CD8-positive, alpha-beta memory T cell (primary cell): ENCODE measurements at places on chromosomes 6 and 20.

DNA sequence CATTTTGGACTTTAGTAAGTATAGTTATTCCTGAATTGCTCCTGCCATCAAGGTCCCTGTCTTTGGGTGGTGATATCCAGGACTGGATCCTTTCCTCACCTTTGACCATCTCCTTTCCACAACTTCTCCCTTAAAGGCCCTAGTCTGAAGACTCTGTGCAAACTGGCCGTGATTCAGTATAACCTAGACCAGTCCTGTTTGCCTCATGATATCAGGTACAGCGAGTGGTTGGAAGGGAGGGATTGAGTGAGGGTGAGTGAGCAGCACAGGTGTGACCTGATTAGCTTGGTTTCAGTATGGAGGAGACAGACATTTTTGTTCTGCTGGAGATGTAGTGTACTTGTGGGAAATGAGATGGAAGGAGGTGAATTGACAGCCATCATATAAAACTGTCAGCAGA, 2.3 kb upstream of the RRP36 start:
- no peak for DNase-seq

DNA sequence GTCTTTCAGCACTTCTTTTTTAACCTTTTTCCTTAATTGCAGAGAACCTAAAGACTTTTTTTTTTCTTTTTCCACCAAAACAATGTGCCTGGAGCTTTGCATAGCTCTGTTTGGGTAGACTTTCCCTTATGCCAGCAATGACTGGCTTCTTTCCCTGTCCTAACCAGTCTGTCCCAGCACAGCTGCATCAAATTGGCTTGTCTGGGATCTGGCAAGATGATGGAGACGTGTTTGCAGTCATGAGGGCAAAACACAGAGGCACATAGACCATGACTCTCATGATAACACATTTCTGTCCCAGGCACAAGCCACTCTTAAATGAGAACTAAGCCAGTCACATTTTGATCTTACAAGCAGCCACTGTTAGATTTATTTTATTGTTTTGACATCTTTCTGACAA, 16.5 kb downstream of the HEY2 start:
- no peak for DNase-seq

GRCh38 chr20:37245216-37246150, 16.1 kb downstream of the GHRH start:
- DNase-seq: no peak

DNA sequence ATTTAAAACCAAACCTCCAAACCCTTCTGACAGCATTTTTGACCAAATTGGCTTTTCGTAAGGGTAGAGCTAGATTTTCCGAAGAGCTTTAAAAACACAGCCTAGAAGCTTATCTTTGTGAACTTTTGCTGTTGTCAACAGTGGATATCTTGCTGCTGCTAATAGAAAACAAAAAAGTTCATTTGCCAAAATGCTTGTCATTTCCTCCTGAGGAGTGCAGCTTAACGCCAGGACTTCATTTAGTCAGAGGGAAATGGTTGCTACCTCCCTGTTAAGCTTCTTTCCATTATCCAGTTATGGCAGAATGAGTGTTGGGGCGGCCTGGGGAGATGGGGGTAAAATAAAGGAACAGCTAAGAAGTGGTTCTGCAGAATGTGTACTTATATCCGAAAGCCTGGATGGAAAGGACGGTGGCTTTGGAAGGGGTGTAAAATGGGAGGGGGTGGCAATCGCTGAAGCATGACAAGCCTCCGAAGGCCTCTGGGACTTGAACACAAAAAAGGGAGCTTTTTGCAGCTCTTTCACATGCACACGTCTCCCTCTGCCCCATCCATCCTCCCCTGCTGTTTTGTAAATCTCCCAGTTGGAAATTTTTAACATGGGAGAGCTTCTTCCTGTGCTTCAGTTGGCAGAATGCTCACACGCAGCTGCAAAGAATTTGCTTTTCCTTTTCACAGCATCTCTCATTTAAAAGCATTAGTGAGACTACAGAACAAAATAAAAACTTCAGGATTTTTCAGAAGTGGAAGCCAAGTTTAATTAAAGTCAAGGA, 22.5 kb downstream of the JARID2 start:
- DNase-seq: no peak

GRCh38 chr6:111549746-111550145, 55.9 kb downstream of the TRAF3IP2 start:
- DNase-seq: no peak

DNA sequence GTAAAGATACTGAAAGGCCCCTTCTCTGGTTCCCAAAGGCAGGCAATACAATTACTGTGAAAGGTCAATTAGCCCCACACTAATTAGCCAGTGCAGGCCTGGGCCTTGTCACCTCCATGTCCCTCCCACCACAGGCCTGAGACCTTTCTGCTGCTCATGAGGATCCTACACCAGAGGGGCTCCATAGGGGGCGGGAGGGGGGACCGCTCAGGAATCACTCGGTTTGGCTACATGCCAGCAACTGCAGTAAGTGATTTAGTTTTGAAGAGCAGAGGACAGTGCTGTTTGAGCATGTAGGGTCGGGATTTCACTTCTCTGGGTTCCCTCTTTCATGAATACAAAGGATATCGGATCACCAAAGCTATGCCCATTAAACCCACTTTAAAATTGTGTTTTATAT, 455.6 kb downstream of the PRKN start:
- no peak for DNase-seq

- DNase-seq: no peak
Measured at GRCh38 chr6:89589297-89590025, 49.1 kb downstream of the LYRM2 start.

GRCh38 chr6:52933778-52934177, 24.3 kb upstream of the GSTA3 start:
- no peak for DNase-seq

GRCh38 chr20:8438748-8439147, 306.7 kb downstream of the PLCB1 start:
- no peak for DNase-seq

DNA sequence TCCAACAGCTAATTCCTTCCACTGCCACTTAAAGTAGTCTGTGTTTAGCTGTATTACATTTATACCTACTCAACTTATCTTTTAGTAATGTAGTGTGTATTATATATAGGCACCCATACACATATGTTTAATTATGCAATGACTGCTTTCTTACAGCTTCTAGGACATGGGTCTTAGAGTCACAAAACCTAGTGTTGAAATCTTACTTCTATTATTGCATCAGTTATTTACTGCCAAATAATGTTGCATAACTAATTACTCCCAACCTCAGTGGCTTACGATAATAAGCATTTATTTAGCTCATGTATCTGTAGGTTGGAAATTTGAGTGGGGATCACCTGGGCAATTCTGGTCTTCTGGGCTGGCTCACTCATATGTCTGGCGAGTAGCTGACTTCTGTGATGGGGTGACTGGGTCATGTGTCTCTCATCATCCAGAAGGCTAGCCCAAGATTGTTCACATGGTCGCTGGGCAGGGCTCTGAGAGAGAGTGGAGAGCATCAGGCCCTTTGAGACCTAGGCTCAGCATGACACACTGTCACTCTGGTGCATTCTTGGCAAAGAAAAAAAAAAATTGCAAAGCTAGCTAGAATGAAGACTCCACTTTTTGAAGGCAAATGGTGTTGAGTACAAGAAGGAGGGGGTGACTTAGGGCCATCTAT, 187.0 kb downstream of the PLCB1 start:
- DNase-seq: no peak

DNA sequence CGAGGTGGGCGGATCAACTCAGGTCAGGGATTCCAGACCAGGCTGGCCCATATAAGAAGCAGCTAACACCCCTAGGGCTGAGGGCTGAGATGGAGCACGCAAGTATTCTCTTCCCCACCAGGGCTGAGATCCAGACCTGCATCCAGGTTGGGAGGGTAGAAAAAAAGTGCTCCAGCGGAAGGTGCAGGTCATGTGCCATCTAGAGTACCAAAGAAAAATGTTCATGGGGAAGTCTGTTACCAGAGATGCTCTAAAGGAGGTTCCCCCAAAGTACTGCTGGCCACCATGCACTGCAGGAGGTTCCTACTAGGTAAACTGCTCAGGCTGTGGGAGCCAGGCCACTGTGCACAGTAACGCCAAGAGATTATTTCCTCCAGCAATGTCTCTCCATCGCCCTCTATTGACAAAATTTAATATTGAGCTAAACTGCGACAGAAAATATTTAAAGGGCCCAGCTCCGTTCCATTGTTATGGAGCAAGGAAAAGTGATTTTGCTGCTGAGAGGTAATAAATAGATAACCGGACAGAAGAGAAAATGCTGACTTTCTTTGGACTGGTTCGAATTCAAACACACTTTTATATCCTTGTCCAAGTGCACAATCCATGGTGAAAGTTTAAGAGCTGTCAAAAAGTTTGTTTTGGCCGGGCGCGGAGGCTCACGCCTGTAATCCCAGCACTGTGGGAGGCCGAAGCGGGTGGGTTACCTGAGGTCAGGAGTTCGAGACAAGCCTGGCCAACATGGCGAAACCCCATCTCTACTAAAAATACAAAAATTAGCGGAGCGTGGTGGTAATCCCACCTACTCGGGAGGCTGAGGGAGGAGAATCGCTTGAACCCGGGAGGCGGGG, 159.9 kb downstream of the OR2B2 start:
- DNase-seq: peak; percentile 24

DNA sequence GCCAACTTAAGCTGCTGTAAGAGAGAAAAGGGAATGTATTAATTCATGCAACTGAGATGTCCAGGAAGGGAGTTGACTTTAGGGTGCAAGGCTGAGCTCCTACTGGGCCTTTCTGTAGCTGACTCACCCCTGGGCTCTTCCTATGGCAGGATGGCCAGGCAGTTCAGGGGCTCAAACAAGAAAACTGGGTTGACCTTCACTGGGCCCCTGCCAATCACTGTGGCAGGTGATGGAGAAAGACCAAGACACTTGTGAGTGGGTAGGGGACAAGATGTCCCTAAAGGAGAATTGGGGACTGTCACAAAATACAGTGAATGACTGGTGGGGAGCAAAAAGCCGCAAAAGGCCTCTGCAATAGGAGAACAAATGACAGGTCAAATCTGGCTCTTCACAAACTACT, 21.5 kb upstream of the RALGAPA2 start:
- no peak for DNase-seq

DNA sequence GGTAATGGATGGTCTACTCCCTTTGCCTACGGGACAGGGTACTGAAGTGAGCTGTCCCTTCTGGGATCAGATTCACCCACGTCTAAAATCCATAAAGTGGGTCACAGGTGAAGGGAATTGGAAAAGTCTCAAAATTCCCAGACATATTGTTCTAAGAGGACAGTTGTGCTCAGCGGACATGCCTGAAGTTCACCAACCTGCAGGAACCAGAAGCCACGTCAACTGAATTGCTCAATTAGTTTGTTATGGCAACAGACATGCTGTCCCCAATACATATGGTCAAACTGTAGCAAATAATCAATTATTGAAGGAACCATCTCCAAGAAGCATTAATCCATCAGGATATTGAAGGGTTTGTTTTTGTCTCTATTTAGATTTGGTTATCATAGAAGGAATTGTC, 190.2 kb downstream of the FRK start:
- no peak for DNase-seq

DNA sequence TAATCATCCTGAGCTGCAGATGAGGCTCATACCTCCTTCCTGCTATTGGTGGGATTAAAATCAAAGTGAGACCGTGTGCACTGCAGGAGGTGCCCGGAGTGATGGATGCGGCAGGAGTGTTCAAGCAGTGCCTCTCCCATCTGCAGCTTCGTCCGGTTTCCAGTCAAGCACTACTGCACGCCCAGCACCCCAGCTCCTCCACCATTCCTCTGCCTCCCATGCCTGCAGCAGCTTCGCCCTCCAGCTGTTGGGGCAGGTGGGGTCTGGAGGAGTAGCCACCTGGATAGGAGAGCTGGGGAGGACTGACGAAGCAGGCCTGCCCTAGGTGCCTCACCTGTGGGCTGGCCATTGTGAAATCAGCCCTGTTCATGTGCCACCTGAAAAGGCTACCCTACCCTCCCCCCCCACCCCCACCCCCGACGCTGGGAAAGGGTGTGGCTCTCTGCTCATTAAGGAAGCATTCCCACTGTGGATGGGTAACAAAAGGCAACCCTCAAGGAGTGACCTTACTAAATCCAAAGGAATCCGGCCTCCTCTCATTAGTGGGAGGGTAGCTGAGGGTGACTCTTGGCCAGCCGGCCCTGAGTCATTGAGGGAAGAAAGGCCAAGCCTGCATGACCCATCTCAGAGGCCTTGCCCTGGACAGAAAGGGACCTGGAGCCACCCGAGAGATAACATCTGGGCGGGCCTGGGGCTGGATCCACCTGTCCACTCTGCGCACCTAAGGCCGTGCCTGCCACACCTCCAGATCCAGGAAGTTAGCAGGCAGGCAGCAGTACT, 115.9 kb upstream of the ARMC2 start:
- no peak for DNase-seq

- DNase-seq: no peak
Measured at GRCh38 chr6:164106345-164106769, 691.8 kb downstream of the QKI start.

DNA sequence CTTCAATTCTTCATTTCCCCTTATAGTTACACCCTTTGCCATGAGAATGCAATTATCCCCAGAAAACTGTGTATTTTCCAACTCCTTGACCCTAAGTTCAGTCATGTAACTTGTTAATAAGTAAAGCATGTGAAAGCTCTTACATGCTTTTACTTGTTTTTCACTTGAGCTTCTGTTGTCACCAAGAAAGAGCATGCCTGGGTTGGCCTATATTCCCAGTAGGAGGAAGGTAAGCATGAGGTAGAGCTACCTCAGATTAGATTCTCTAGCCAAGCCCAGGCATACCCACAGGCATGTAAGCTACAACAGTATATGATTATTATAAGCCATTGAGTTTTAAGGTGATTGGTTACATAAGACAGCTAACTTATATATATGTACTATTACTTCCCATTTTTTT, 101.7 kb upstream of the SMLR1 start:
- no peak for DNase-seq

GRCh38 chr6:135797361-135797760, 54.1 kb upstream of the PDE7B start:
- DNase-seq: no peak

- DNase-seq: no peak
Measured at GRCh38 chr6:2658788-2659187, 91.9 kb downstream of the MYLK4 start.

DNA sequence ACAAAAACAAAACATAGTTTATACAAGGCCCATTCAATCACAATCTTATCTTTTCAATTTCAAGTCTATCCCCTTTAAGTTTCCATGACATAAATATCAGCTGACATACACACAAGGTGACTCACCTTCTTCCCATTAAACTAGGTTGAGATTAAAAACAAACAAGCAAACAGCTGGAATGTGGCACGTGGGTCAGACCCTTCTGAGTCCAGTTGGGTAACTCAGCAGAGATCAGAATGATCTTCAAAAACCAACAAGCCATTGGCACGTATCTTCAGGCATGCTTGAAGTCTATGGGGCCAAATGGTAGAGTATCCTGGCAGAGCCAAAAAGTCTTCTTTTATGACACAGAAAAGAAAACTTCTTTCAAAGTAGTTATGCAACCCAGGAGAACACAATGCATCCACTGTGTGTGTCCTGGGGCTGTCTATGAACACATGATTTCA, 603.5 kb upstream of the CITED2 start:
- no peak for DNase-seq

- no peak for DNase-seq
Measured at GRCh38 chr20:57106692-57107091, 159.7 kb downstream of the BMP7 start.

- no peak for DNase-seq
Measured at GRCh38 chr6:17574866-17575560, 25.1 kb upstream of the FAM8A1 start.
